Activated T-helper 1 cell treated with Interleukin-2 at 50 U/mL for 16 hours (primary cell): ENCODE measurements at places on chromosomes 2 and 18.

DNA sequence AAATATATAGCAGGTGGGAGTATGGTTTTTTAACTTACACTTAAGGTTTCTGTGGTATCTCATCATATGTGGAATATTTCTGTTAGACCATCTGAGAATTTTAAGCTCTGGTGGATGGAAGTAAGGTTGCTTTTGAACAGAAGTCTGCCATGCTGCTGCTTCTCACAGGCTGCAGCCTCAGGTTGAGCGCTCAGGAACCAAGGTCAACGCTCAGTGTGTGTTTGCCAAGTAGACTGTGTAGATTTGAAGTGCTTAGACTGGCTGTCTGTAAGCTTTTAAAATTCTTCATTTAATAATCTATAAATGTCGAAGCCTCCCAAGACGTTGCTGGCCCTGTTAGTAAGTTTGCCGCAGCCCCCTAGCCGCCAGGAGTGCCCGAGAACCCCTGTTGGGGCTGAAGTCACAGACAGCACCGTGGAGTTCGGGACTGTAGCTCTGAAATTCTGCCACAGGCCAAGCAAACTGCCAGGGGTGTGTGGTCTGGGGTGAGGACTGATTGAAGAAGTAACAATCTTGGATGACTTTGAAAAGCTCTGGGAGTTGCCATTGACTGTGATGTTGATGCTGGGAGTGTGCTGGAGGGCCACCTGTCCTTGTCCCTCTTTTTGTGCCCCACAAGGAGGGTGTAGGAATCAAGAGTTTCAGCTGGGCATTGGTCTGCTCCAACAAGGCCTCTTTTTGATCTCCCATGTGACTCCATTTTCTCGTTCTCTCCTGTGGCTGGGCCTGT, 26.9 kb downstream of the INPP4A start:
- DNase-seq, result no peak

- DNase-seq, result no peak
Observed at GRCh38 chr2:61710711-61711110, 143.1 kb downstream of the FAM161A start.

DNA sequence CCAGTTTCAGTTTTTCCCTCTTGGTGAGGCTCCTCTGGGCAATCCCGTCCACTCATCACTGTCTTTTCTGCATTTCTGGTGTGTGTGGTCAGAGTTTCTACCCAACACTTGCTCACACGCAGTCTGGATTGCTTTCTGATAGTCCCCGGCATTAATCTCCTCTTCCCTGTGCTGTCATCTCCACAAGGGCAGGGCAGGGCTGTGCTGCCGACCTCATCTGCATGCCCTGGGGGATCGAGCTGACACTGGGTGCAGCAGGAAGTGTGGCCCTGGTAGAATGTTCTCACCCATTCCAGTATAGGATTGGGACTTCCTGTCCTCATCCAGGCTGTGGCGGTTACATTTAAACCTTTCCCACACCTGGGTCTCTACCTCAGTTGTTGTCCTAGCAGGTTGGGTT, 80.0 kb upstream of the FAM136A start:
- no peak for DNase-seq

DNA sequence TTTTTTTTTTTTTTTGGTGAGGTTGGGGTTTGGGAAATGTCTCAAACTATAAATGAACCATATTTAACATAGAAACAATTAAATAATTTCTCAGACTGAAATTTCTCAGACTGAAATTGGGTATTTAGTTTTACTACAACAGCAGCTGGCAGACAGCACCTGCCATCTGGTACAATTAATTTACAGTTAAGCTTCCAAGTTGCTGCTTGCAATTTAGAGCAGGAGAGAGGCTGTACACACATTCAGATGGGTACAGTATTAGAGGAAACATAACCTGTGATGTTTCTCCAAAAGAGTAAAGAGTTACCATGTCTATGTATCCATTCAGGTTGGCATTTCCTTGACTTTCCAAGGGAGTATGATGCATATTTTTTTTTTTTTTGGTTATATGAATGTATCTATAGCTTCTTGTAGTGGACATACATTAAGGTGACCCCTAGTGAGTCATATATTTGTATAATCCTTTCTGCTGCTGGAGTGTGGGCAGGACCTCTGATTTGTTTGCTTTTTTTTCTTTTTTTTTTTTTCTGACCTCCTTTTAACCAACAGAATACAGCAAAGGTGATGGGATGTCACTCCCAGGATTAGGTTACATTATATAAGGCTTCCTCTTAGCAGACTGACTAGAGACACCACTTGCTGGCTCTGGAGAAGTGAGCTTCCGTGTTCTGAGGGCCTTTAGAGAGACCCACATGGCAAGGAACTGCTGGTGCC, 201.7 kb downstream of the PTH2R start:
- no peak for DNase-seq
